ENCODE measurements at places on chromosomes 5 and 9.

DNA sequence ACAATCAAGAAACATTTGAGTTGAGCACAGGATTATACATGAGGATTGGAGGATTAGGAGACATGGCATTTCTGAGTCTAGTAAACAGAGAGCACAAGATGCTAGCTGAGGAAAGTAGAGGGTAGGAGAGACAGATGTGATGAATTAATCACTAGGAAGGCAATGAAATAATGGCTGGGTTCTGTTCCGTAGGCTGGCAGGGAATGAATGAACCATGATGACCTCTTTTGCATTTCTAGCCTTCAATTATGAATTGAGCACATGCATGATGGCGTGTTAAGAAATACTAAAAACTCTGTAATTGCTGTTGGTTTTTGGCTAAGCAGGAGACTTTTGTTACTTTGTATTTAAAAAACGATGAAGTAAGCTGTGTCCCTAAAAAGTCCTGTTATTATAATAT is 420.0 kb upstream of the TLE4 start:
- DNase-seq = no peak

GRCh38 chr9:127086771-127087170 is 35.7 kb downstream of the ANGPTL2 start:
- no peak for DNase-seq

- DNase-seq = no peak
Observed at GRCh38 chr5:140628711-140629110, 4.3 kb downstream of the CD14 start.

GRCh38 chr9:125701351-125701750 is 5.7 kb downstream of the MAPKAP1 start:
- no peak for DNase-seq

GRCh38 chr5:68459093-68459809 is 243.7 kb downstream of the PIK3R1 start:
- DNase-seq = no peak

- no peak for DNase-seq
Observed at GRCh38 chr9:123361086-123361730, 5.2 kb downstream of the CRB2 start.

DNA sequence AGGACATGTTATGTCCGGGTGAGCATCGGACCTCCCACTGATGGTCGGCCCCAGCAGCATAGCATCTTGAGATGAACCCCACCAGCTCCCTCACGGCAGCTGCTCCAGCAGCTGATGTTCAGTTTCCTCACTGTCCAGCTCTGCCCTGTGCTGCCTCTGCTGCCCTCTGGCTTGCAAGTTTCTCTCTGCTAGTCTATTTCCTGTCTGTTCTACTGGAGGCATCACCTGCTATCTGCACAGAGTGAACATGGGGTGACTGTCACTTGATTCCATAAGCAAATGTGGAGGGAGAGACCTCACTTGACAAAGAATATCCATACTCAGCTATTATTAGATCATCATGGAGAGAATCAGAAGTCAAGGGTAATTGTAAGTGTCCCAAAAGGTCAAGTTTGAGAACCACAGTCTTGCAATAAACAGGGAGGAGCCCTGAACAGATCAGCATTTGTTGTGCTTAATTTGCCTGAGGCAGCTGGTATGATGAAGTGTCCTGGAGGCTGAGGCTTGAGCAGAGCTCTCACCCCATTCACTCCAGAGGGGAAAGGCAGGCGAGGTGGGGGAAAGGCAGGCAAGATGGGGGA is 702.8 kb downstream of the SEMA5A start:
- no peak for DNase-seq

- DNase-seq = no peak
Observed at GRCh38 chr9:74960561-74960960, 7.8 kb upstream of the C9orf40 start.

All from stimulated activated CD4-positive, alpha-beta T cell treated with anti-CD3 and anti-CD28 coated beads, Interleukin-1b, Interleukin-23, amount 100 ng/mL, for 1 hour (primary cell).